Activated gamma-delta T cell (primary cell): ENCODE measurements at places on chromosomes 1 and 21.

DNA sequence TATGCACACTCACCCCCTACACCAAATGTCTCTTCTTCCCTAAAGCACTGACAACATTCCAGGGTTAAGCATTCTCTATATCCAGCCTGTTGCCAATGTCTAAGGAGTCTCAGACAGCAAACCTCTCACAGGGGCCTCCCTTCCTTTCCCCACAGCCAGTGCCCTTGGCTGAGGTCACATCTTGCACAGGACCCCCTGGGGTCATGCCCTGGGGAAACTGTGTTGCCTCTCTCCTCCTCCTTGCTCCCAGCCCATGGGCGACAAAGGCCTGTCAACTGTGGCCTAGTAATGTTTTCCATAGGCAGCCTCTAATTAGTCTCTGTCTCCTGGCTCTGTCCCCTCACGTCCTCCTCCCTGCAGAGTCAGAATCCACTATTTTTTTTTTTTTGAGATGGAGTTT, 54.6 kb downstream of the NENF start:
- DNase-seq: no peak

DNA sequence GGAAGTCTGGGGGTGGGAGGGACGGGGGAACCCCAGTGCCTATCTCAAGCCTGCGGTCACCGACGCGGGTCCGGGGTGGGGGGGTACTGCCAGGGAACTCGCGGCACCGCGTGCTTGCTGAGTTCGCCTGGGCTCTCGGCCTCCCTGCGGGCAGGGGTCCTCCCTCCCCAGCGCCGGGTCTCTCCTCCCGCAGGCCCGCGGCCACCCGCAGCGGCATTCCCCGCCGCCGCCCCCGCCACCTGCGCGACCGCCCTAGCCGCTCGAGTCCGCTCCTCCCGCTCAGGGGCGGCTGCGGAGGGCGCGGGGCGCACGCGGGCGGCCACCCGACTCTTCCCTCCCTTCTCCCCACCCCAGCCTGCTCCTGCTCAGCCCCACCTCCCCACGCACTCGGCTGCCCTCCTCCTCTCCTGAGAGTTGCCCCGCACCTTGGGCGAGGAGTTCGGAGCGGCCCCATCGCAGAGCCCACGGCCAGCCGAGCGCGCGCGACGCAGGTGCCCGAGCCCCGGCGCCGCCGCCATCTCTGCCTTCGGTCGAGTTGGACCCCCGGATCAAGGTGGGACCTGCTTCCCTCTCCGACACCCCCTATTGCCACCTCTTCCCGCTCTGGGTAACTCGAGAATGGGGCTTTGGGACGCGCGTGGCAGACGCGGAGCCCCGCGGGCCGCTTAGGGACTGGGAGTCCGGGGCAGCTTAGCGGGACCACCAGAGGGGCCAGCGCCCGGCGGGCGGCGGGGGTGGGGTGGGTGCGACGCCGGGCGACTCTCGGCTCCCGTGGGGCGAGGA, 105.0 kb downstream of the LEPR start:
- no peak for DNase-seq

GRCh38 chr1:67371043-67371442, 59.2 kb downstream of the SERBP1 start:
- DNase-seq: no peak

- DNase-seq: no peak
Measured at GRCh38 chr1:212152308-212152693, 116.8 kb downstream of the DTL start.

DNA sequence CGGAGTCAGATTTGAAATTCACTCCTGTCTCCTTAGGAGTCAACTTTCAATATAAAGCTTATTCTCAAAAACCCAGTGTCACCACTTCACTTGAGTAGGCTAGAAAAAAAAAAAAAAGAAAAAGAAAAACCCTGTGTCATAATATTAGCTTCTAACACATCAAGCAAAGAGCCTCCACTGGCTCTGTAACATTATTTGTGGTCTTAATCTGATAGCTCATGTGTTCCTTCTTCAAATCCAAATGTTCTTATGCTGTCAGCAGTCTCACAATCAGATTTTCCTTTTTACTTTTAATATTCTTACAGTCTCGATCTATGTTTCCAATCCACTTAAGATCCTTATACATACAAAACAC, 26.1 kb upstream of the PSMG1 start:
- no peak for DNase-seq

GRCh38 chr1:42999308-42999707, 40.6 kb upstream of the SLC2A1 start:
- no peak for DNase-seq

DNA sequence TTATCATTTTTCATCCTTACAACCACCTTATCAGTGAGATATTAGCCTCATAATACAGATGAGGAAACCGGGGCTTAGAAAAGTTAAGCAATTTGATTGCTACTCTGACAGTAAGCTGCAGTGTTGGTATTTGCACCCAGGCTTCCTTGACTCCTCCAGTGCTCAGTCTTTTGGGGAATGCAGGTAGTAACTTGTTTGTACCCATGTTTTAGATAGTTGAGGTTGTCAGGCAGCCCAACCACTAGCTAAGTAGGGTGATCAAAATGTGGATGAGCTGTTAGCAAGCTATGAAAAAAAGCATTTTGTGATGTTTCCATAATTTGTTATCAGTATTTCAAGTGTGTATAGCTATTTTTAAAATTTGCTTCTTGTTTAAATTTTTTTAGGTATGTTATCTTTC, 80.8 kb downstream of the SASS6 start:
- no peak for DNase-seq

DNA sequence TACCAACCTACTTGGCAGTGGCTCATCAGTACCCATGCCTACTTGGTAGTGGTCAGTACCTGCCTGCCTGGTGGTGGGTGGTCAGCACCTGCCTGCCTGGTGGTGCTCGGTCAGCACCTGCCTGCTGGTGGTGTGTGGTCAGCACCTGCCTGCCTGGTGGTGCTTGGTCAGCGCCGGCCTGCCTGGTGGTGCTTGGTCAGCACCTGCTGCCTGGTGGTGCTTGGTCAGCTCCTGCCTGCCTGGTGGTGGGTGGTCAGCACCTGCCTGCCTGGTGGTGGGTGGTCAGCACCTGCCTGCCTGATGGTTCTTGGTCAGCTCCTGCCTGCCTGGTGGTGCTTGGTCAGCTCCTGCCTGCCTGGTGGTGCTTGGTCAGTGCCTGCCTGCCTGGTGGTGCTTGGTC, 329.6 kb downstream of the RRAGC start:
- DNase-seq: no peak

DNA sequence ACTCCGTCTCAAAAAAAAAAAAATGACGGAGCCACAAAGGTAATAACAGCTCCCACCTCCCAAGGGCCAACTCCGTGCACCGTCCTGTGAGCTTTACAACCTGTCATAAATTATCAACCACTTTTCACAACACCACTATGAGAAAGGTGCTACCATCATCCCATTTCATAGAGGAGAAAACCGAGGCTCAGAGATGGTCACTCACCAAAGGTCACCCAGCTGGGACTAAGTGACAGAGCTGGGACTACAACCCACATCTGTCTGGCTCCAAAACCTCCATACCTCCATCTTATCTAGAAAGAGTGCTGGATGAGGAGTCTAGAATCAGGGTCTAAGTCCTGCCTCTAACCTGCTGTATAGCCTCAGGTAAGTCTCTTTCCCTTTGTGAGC, 43.6 kb upstream of the ECE1 start:
- no peak for DNase-seq

- no peak for DNase-seq
Measured at GRCh38 chr1:234631721-234632125, 21.7 kb upstream of the IRF2BP2 start.

DNA sequence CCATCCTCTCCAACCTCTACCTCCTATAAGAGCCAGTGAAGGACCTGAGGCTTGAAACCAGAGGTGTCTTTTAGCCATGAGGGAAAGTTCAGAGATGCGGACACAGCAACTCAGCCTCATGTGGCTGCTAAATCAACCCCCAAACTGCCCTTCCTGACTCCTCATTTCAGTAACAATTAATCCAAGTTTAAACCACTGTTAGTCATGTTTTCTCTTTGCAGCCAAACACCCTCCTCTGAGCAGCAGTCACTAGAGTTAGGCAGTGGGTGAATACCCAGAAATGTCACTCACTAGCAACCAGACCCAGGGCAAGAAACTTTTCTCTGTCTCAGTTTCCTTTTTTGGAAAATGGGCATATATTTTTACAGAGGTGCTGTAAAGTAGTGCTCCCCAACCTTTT, 71.2 kb downstream of the KCNJ15 start:
- no peak for DNase-seq

GRCh38 chr1:114153261-114154145, at the start of gene SYT6:
SYT6 (minus strand) TSS chr1:114153869; CDS start chr1:114153772, 97 bp downstream.
- DNase-seq: no peak

DNA sequence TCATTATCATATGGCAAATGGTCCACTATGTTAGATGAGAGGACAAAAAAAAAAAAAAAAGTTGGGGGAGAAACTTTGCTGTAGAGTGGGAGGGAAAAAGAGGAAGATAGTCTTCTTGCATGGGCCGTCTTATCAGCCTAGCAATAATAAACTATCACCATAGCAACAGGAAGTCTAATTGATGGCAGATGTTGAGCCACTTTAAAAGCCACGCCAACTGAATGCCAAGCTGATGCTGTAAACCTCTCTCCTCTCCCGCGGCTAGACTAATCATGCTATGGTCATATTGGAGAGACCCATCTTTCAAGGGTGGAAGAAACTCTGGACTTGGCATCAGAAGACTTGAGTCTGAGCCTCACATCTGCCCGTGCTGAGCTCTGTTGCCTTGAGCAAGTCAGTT, 122.2 kb upstream of the HOOK1 start:
- DNase-seq: no peak

- DNase-seq: no peak
Measured at GRCh38 chr1:77467021-77467595, 185.3 kb downstream of the AK5 start.

DNA sequence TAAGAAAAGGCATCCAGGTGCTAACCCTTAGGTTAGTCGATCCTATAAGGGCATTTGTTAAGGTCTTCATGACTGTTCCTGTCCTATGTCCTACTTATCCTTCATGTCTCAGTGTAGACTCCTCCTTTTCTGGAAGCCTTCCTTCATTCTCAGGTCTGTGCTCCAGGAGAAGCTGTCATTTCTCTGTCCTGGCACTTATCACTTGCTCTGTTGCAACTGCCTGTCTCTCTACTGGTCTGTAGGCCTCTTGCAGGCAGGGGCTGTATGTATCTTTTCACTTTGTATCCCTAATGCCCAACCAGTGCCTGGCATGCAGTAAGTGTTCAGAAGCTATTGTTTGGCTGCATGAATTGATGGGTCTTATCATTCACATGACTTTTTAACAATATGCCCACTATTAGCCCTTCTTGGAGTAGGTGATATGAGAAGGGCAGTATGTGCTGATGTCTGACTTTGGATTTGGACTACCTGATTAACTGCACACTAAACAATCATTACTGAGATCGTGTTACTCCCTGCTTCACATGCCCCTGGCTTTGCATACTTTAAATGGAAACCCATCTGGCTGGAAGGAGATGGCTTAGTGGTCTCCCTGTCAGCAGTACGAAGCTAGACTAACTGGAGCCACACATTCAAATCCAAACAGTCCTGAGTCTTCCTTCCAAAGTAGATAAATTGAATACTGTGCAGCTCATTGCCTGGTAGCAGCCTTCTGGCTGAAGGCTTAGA, 88.8 kb downstream of the RGL1 start:
- no peak for DNase-seq

DNA sequence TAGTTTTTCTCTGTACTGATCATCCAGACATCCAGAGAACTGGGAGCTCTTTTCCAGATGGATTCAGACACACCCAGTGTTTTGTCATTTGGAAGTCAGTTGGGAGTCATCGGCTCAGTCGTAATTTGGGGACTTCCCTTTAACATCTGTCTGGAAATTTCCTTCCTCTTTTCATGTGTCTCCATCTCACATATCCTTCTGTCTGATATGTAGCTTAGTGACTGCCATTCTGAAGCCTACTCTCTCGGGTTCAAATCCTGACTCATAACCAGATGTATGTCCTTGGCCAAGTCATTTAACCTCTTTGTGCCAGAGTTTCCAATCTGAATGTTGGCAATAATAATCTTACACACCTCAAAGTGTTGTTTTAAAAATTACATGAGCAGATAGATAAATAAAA, 3.0 kb downstream of the MORC3 start:
- no peak for DNase-seq

DNA sequence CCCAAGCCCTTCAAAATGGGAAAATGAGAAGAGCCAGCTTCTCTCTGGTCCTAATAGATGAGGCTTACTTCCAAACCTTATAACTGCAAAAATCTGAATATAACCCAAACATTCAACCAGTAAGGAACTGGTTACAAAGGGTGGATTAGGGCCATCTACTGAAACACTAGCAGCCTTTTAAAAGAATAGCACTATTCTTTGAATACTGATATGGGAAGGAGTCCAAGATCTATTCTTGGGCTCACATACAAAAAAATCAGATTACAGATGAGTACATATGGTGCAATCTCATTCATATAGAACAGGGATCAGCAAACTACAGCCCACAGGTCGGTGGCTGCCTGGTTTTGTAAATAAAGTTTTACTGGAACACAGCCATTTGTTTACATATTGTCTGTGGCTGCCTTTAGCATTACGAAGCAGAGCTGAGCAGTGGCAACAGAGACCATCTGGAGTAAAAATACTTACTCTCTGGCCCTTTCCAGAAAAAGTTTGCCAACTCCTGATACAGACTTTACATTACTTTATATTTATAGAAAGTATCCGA, 167.7 kb downstream of the ZSCAN20 start:
- no peak for DNase-seq

- no peak for DNase-seq
Measured at GRCh38 chr1:117365350-117366176, 1.7 kb upstream of the MAN1A2 start.

- DNase-seq: no peak
Measured at GRCh38 chr1:36764798-36765197, 269.5 kb downstream of the GRIK3 start.

DNA sequence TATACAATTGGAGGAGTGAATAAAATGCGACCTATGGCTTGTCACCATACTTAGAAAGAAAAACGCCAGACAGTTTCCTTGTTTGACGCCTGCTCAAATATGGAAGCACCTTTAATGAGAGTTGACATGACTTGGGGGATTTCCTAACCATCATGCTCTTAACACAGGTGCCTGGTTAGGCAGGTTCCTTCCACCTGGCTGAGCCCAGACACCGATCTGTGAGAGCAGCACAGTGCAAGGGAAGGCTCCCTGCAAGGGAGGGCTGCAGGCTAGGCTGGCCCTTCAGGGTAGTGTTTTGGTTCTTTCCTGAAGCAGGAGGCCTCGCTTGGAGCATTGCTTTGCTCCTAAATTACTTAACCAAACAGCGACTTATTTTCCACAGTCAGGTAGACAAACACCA, 24.6 kb upstream of the KLHDC8A start:
- DNase-seq: no peak

- no peak for DNase-seq
Measured at GRCh38 chr1:21325731-21326387, 35.6 kb upstream of the ECE1 start.
